ENCODE measurements at places on chromosomes 12 and 14.

- no peak for DNase-seq
Observed at GRCh38 chr14:56273951-56274350, 155.7 kb downstream of the PELI2 start.

- DNase-seq: no peak
Observed at GRCh38 chr12:107368586-107368985, 275.2 kb upstream of the CRY1 start.

- DNase-seq: no peak
Observed at GRCh38 chr12:84692071-84692470, 220.5 kb downstream of the SLC6A15 start.

GRCh38 chr14:22466491-22466890 is 122.5 kb downstream of the DAD1 start:
- DNase-seq: no peak

GRCh38 chr12:77521508-77522115 is 309.1 kb upstream of the NAV3 start:
- no peak for DNase-seq

DNA sequence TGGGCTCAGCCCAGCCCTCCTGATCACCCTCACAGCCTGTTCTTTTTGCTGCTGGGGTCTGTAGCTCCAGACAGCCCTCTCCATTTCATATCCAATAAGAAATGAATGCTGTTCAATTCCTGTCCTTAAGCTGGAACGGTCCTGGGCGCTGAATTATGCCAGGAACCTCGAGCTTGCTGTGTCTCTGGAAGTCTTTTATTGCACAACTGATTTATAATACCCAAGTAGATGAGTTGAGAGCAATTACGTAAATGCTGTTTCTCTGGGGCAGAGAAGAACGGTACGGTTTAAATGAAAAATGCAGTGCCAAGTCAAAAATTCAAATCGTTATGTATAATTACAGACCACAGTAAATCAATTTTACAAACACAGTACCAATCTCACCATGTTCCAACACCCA is 161.0 kb downstream of the SAMD4A start:
- DNase-seq: no peak

DNA sequence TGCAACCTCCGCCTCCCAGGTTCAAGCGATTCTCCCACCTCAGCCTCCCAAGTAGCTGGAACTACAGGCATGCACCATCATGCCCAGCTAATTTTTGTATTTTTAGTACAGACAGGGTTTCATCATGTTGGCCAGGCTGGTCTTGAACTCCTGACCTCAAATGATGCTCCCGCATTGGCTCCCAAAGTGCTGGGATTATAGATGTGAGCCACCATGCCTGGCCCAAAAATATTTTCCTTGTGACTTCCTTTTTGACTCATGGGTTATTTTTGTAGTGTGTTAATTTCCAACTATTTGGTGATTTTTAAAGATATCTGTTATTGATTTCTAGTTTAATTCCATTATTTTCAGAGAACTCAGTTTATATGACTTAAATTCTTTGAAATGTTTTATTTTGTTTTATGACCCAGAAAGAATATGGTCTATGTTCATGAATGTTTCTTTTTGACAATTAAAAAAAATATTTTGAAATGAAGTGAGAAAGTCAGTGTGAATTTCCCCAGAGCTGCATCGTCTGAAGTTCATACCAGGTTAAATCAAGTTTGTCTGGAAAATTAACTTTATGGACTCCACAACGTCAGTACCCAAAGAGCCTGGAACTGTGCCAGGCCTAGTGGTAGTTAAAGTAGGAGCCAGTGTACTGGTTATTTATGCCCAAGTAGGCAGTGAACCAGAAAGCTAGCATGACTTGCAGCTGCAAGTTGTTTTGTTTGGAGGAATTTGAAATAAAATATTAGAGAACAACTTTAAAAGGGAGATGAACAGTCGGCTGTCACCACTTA is 2.8 kb upstream of the CDKL1 start:
- DNase-seq: peak; percentile 67

- no peak for DNase-seq
Observed at GRCh38 chr14:67158566-67158965, 30.7 kb upstream of the GARIN2 start.

DNA sequence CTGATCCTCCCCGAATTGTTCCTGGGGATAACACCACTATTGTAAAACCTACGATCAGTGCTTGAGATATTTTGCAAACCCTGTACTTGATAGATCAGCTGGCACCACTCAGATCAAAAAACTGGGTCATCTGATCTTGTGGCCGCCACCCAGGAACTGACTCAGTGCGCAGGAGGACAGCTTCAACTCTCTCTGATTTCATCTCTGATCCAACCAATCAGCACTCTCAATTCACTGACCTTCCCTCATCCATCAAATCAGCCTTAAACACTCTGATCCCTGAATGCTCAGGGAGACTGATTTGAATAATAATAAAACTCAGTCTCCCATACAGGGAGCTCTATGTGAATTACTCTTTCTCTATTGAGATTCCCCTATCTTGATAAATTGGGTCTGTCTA is 4.2 kb upstream of the XPOT start:
- DNase-seq: no peak

DNA sequence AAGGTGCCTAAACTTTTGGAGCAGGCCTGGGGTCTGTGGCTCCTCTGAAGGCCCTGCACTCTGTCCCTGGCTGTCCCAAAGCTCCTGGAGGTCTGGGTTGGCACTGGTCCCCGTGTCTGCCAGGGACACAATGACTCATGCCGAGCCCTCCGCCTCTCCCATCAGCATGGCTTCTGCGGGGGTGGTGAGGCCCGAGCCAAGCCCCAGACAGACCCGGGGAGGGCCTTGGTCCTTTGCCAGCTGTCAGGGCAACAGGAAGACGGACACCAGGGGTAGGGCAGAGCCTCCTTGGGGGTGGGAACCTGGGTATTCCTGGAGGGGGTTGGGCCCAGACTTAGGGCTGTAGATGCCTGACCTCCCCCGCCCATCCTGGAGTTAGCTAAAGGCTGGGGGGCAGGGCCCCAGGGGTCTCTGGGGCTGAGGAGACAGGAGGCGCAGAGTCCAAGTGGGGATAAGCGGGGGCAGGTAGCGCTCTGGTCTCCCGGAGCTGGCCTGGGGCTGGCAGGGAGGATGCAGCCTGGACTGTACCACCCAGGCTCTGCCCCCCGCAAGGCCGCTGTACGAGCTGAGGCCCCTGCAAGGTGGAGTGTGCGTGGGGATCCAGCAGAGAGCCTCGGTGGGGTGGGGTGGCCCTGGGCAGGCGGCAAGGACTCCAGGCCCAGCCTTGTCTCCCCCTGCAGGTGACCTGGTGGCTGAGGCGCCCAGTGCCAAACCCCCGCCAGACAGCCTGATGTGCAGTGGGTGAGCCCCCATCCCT is 16.4 kb upstream of the PUS1 start:
- DNase-seq: peak; percentile 43

GRCh38 chr12:31386364-31386777 is 60.4 kb upstream of the SINHCAF start:
- no peak for DNase-seq

DNA sequence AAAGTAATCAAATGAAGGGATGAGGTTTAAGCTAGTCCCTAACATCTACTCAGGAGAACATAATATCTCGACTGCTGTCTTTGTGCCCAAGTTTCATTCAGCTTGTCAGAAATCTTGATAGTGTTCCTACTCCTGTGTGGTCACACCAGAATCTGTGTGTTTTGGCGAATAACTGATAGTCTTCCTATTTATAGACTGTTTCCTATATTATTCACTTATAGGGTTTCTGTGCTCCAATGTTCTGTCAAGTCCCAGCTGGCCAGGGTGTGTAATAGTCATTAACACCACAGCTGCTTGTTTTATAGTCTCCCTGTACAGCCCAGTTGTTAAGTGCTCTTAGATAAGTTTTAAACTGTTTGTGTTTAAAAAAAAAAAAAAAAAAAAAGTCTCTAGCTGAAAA is 45.9 kb downstream of the GPR135 start:
- DNase-seq: no peak
